ENCODE measurements at places on chromosomes 11 and 22.

DNA sequence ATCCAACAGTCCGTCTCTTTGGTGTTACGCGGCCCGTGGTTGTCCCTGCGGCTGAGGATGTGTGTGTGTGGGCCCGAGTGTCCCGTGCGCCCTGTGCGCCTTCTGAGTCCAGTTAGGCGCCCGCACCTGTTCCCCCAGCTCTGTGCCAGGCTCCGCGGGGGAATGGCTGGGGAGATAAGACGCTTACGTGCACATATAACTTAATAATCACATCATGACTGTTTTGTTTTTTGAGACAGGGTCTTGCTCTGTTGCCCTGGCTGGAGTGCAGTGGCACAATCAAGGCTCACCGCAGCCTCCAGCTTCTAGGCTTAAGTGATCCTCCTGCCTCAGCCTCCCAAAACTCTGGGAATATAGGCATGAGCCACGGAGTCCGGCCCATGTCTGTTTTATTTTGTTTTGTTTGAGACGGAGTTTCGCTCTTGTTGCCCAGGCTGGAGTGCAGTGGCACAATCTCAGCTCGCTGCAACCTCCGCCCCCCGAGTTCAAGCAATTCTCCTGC is 817 bp downstream of the ARL2 start:
- no peak for DNase-seq

DNA sequence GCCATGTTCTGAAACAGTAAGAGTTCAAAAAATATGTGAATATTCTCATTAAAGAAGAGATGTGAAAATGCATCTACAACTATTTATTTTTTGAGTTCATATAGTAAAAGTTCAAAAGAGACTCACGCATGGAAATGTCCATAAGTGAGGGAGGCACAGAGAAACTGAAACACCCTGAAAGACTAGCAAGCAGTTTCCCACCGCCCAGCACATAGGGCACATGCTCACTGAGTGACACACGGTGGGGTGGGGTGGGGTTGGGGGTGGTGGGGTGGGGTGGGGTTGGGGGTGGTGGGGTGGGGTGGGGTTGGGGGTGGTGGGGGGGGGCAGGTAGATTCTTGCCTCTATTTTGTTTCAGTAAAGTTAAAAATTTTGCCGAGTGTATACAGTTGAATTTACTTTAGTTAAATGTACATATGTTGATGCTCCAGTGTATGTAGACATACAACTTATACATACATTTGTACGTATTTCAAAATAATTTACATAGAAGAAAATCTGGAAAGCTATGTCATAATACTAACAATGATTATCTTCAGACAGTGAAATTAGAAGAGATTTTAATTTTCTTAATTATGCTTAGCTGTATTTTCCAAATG is 6.3 kb downstream of the CCDC34 start:
- no peak for DNase-seq

DNA sequence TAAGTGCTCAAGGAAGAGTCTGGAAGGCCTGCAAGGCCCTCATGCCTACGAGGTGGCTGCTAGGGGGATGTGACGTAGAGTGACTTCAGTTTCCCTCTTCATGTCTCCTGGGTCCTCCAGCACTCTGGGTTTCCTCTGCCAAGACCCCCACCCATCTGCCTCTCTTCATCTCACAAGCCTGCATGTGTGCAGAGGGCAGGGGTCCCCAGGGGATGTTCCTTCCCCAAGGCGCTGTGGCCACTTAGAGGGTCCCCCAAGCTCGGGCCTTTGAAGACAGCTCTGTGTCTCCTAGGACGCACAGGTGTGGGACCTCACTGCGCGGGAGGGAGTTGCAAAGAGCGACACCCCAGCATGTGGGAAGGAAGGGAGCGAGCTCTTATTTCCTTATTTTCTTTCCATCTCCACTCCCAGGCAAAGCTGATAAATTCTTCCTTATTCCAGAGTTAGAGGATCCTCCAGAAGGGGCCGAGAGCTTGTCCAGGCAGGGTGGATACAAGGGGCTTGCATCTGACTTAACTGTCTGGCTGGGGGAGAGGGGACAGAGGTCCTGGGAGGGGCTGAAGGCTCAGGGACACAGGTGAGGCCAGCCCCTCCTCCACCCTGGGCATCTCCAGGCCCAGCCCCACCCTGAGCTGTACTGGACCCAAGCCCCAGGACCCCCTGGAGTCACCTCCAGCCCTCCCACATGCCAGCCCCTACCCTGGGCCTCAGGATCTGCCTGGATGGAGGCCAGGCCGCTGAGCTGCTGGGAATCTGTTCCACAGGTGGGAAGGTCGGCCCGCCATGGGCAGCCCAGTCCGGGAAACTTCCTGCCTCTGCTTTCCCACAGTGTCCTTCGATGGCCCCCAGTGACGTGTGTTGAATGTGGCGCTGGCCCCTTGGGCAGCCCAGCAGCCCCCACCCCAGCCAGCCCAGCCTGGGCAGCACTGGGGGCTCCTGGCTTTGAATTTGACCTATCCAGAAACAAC is 59.7 kb upstream of the KCNQ1OT1 start:
- no peak for DNase-seq

GRCh38 chr11:71138737-71139425 is 113.5 kb downstream of the SHANK2 start:
- DNase-seq = no peak

GRCh38 chr22:30238661-30239487 is 7.7 kb downstream of the LIF start:
- no peak for DNase-seq

GRCh38 chr11:64477675-64478074 is 113.3 kb upstream of the SLC22A12 start:
- DNase-seq = no peak

GRCh38 chr22:46064966-46065666 is 85.2 kb upstream of the PPARA start:
- DNase-seq = no peak

- no peak for DNase-seq
Observed at GRCh38 chr22:43455846-43456245, 44.0 kb downstream of the MPPED1 start.

DNA sequence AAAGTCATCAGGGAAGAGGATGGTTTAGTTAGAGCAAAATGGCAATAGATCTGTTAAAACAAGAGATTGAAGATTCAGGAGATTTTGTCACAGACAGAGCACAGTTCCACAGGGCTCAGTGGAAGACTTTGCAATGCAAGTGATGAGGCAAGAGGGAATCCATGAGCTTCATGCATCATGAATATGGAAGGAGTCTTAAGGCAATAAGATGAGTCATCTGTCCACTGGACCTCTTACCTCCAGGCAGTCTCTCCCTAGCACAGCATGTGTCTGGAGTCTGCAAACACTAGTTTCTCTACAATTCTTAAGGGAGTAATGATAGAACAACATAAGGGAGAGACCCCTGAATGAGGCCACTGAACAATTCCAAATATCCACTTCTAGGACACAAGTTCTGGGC is 245.7 kb downstream of the NXPE2 start:
- no peak for DNase-seq

DNA sequence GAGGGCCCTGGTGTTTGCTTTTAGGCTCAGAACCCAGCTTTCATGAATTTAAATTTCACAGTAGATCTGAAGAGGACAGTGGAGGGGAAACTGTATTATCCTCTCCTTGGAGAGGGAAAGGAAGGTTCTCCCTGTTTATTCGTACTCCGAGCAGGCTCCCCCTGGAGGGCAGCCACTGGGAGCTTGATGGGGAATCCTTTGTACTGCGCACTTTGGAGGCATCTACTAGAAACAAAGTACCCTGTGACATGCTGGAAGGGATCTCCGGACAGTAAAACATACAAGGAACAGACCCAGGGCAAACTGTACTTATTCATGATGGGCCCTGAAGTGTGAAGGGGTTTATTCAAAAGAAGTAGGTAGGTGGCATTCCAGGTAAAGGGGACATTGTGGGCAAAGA is 27.2 kb downstream of the NAV2 start:
- DNase-seq = no peak

GRCh38 chr11:71342951-71343827 is 90.8 kb upstream of the SHANK2 start:
- no peak for DNase-seq

- DNase-seq = no peak
Observed at GRCh38 chr11:44634401-44635281, 69.2 kb downstream of the CD82 start.

DNA sequence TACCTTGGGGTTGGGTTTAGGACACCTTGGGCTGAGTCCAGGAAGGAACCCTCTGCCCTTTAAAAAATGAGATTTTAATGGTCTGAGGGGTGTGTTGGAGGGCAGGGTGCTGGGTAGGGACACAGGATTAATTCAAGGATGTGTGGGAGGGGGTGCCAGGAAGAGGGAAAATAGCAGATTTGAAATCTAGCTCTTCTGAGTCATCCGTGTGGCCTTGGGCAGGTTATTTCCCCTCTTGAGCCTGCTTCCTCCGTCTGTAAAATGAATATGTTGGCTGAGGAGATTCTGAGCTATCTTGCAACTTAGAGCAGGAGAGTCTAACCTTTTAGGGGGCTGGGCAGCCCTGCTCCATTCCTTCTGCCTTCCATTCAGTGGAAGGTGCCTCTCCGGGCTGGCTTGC is 3.0 kb downstream of the TSPAN18 start:
- no peak for DNase-seq

DNA sequence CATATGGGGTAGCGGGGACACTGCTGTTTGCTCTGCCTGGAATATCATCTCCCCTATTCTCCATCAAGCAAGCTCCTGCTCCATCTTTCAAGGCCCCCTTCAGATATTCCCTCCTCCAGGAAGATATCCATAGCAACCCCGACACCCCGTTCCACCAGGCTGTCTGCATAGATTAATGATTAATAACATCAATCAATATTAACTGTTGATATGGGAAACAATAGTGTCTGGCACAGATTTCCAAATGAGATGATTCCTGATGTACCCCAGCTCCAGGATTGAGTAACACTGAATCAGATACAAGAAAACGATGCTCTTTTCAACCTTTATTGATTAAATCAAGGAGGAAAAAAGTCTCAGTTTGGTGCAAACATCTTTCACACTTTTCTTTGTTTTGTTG is 7.5 kb upstream of the TPST2 start:
- no peak for DNase-seq

DNA sequence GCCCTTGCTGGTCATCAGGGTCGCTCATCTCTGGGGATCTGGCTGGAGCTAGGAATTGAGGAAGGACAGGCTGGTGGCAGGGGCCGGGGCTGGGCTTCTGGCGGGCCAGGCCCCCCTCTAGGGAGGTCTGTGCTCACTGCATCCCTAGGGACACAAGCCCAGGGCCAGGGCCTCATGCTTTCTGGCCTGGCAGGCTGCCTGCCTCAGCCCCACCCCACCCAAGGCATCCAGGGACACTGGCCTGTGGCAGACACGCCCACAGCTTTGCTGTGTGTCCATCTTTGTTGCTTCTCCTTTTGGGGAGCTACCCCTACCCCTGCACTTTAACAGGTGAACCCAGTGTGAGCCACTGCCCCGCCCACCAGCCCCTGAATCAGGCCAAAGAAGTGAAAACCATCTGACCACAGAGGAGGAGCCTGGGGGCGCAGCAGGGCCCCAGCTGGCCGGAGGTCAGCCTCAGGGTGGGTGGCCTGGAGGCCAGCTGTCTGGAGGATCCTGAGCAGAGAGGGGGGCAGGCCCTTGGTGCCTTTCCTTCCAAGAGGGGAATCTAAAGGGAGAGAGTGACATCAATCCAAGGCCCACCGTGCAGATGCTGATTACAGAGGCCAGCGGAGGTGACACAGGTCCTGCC is 26.8 kb upstream of the CELSR1 start:
- DNase-seq = no peak

- DNase-seq = no peak
Observed at GRCh38 chr11:59261150-59261549, 48.4 kb upstream of the MPEG1 start.

DNA sequence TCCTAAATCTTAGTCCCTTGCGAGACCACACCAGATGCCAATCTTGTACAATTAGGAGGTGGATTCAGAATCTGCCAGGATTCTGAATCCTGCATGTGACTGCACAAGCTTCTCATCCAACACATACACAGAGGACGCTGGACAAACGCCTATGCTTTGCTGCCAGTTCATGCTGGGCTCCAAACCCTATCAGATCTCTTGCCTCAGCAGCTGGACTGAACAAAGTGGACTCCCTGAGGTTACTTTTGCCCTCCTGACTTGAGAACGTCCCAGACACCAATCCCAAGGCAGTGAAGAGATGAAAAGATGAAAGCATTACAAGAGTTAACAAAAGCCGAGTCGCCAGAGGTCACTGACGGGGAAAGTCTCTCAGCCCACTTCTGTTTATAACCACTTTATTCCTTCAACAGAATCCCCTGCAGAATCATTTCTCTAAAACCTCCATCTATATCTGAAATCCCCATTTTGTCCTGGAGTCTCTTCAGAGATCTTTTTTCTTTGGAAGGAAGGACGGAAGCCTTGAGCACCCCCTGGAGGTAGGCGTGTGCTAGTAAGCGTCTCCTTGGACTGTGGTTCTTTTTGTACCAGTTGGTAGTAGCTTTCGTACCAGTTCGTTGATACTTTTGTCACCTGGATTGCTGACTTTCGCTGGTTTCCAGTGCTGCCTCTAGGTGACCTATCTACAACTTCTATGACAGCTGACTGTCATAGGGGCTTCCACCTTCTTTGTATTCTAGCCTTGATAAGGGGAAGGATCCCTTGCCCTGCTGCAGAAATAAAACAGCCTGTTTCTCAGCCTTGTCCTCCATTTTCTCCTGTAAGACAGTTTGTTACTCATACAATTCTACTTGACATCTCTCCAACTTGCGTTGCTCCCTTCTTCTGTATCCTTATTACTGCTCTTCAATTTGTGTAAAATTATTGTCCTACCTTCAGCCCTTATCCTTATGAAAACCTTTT is 26.1 kb upstream of the EED start:
- peak; percentile 10 for DNase-seq

GRCh38 chr11:119019996-119020395 is 1.4 kb downstream of the TRAPPC4 start:
- no peak for DNase-seq

DNA sequence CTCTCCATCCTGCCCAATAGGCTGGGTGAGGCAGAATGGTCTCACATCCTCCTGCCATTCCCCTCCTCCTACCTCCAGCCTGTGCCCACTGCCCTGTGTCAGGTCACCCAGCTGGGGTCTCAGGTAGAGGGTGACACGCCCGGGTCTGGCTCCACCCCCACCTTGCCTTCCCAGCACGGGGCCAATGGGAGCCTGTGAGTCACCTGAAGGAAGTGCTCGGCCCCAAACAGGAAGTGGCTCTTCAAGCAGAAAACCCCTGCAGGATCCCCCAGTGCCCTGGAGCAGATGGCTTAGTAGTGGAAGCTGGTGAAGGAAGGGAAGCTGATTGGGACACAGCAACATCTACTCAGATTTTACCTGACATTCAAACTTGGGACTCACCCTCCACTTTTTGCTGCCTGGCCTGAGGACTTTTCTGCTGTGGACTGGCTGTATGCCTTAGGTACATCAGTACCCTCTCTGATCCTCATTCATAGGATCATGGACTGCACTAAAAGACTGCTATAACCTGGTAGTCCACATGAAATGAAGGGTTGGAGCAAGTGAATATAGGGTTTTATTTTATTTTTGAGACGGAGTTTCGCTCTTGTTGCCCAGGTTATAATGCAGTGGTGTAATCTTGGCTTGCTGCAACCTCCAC is 33.4 kb downstream of the GDPD5 start:
- DNase-seq = peak; percentile 26
